Nephron progenitor cell (in vitro differentiated cells): ENCODE measurements at places on chromosomes 1 and 21.

- H3K4me3 ChIP-seq = peak overlapping the region; percentile 94
- peaks cover 14% of the 10 kb centered on the region for H3K27me3 ChIP-seq
- no peak overlapping the region for H3K27ac ChIP-seq
These were observed 2.3 kb downstream of the TRIM46 start for GRCh38 chr1:155175927-155176371.

DNA sequence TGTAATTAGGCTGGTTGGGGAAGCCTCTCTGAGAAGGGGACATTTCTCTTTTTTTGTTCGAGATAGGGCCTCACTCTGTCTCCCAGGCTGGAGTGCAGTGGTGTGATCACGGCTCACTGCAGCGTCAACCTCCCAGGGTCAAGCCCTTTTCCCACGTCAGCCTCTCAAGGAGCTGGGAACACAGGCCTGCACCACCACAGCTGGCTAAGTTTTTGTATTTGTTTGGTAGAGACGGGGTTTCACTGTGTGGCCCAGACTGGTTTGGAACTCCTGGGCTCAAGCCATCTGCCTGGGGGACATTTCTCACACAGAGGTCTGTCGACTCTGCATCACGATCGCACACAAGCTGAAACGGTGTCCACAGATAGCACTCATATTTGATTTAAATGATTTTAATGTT is 39.7 kb downstream of the HUNK start:
- H3K36me3 ChIP-seq = peaks cover 55% of the 10 kb centered on the region
- peak overlapping the region; percentile 100 for H3K27ac ChIP-seq
- peaks cover 92% of the 10 kb centered on the region for H3K4me1 ChIP-seq

GRCh38 chr1:5611431-5611830 is 380.8 kb downstream of the NPHP4 start:
- no peak overlapping the region for H3K4me3 ChIP-seq
- peaks cover 15% of the 10 kb centered on the region for H3K27me3 ChIP-seq
- DNase-seq = no peak
- H3K36me3 ChIP-seq = no peaks in the 10 kb centered on the region
- H3K27ac ChIP-seq = no peak overlapping the region

- H3K27ac ChIP-seq = no peak overlapping the region
- DNase-seq = peak; percentile 74
- H3K4me1 ChIP-seq = no peaks in the 10 kb centered on the region
- H3K36me3 ChIP-seq = peaks cover 10% of the 10 kb centered on the region
- no peak overlapping the region for H3K4me3 ChIP-seq
These were observed 55.6 kb downstream of the NKAIN1 start for GRCh38 chr1:31183927-31184554.

DNA sequence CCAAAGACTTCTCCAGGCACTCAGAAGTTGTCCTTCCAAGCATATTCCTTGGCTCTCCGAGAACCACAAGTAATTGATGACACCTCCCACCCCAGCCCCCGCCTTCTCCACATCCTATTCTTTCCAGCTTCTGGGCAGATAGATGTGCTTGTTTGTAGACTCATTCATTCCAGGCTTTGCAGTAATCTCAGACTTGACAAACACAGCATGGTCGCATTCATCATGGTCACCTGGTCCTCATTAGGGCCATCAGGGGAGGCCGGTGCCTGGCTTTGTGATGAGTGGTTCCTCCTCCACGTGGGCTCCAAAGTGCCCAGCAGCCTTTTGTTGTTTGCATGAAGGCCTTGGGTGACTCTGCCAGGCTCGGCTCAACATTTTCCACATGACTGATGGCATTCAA is 28.5 kb upstream of the KCNE2 start:
- H3K4me1 ChIP-seq = peaks cover 37% of the 10 kb centered on the region
- DNase-seq = no peak
- peak overlapping the region; percentile 59 for H3K27ac ChIP-seq
- no peaks in the 10 kb centered on the region for H3K36me3 ChIP-seq
- H3K4me3 ChIP-seq = no peak overlapping the region

- H3K4me3 ChIP-seq = no peak overlapping the region
- peaks cover 36% of the 10 kb centered on the region for H3K4me1 ChIP-seq
- peaks cover 3% of the 10 kb centered on the region for H3K27me3 ChIP-seq
- no peak for DNase-seq
- no peak overlapping the region for H3K27ac ChIP-seq
These were observed 2.9 kb downstream of the FABP3 start for GRCh38 chr1:31370021-31370420.

DNA sequence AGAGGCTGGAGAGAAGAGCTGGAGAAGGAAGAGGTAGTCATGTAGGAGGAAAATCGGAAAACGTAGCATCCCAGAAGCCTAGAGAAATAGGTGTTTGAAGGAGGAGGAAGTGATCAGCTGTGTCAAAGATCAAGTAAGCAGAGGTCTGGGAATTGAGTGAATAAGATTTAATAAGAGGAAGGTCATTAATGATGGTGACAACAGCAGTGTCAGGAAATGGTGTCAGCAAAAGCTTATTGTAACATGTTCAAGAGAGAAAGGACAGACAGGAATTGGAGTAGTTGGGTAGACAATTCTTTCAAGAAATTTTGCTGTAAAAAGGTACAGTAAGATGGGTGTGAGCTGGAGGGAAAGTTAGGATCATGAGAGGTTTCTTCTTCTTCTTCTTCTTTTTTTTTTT is 41.6 kb upstream of the SLC6A9 start:
- H3K27ac ChIP-seq = no peak overlapping the region
- no peak for DNase-seq
- peaks cover 84% of the 10 kb centered on the region for H3K4me1 ChIP-seq
- H3K27me3 ChIP-seq = peaks cover 16% of the 10 kb centered on the region
- no peak overlapping the region for H3K4me3 ChIP-seq

- no peaks in the 10 kb centered on the region for H3K36me3 ChIP-seq
- no peak for DNase-seq
- H3K4me1 ChIP-seq = peaks cover 20% of the 10 kb centered on the region
- H3K4me3 ChIP-seq = no peak overlapping the region
- peaks cover 4% of the 10 kb centered on the region for H3K27me3 ChIP-seq
- H3K27ac ChIP-seq = no peak overlapping the region
These were observed 12.8 kb upstream of the SKI start for GRCh38 chr1:2215329-2215728.

DNA sequence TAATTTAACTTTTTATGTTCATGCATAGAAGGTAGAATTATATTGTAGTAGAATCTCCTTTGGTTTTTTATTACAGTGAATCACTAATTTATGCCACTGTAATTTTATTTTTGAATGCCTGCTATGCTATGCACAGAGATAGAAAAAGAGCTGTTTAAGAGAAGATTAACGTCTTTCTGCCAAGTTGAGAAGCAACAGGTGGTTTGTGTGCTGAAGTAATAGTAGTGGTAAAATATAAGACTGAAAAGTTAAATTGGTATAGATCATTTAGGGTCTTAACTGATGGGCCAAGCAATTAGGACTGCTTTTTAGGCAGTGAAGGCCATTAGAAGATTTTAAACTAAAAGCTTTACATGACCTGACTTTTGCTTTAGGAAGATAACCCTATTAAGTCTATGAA is 115.1 kb downstream of the SYT14 start:
- H3K27ac ChIP-seq = no peak overlapping the region
- H3K27me3 ChIP-seq = no peaks in the 10 kb centered on the region
- DNase-seq = no peak
- no peaks in the 10 kb centered on the region for H3K4me1 ChIP-seq
- no peaks in the 10 kb centered on the region for H3K36me3 ChIP-seq

GRCh38 chr1:28913786-28914227 is 562 bp upstream of the EPB41 start:
- H3K27me3 ChIP-seq = peaks cover 4% of the 10 kb centered on the region
- H3K27ac ChIP-seq = no peak overlapping the region
- peaks cover 44% of the 10 kb centered on the region for H3K4me1 ChIP-seq
- H3K36me3 ChIP-seq = no peaks in the 10 kb centered on the region
- peak overlapping the region; percentile 68 for H3K4me3 ChIP-seq

- no peak overlapping the region for H3K27ac ChIP-seq
- peak overlapping the region; percentile 90 for H3K4me3 ChIP-seq
- DNase-seq = no peak
These were observed 24.0 kb downstream of the LRRC8D start for GRCh38 chr1:89844860-89845259.

- no peak for DNase-seq
- peaks cover 70% of the 10 kb centered on the region for H3K36me3 ChIP-seq
- H3K27me3 ChIP-seq = no peaks in the 10 kb centered on the region
- peak overlapping the region; percentile 42 for H3K27ac ChIP-seq
These were observed 94.8 kb downstream of the UBR4 start for GRCh38 chr1:19115082-19115808.

DNA sequence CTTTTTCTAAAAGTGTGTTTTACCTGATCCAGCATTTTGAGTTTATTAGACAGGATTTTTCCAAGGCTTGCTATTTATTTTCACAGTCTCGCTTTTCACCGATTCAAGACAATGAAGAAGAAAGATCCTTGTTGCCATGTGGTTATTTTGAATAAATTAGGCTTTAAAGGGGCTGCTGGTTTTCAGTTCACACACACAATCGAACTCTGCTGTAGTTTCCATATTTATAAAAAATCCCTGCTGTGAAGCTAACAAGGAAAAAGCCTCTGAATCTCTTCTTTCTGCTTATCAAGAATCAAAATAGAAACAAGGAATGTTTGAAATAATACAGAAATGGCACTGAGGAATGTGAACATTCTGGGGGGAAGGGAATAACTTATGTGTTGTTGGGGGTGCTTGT is 102.5 kb upstream of the KAZN start:
- no peaks in the 10 kb centered on the region for H3K4me1 ChIP-seq
- no peak overlapping the region for H3K27ac ChIP-seq
- H3K36me3 ChIP-seq = no peaks in the 10 kb centered on the region
- H3K27me3 ChIP-seq = peaks cover 8% of the 10 kb centered on the region
- no peak overlapping the region for H3K4me3 ChIP-seq

- DNase-seq = no peak
- no peak overlapping the region for H3K27ac ChIP-seq
- H3K4me1 ChIP-seq = peaks cover 18% of the 10 kb centered on the region
These were observed 204.4 kb downstream of the LMX1A start for GRCh38 chr1:165152109-165152508.

DNA sequence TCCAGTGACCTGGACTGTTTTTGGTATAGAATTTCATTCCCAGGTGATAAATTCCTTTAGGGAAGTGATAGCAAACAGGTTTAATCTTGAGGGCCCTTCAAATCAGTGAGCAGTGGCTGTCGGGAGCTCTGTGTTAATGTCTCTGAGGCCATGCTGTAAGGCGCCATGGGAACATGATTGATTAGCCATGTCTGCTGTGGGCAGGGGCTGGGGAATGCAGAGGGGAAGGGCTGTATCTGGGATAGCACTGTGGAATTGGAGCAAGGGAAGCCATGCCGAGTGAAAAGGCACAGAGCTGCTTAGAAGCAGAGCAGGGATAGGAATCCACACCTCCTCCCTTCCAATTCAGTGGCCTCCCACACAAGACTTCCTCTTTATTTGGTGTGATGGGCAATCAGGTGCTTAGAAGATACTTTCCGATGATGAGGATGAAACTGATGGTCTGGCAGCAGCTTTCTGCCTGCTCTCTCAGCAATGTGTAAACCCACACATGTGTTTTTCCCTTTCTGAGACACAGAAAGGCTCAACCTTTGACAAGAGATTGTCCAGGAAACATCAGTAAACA is 83.8 kb upstream of the SSX2IP start:
- H3K4me1 ChIP-seq = peaks cover 25% of the 10 kb centered on the region
- no peak overlapping the region for H3K4me3 ChIP-seq
- H3K27ac ChIP-seq = no peak overlapping the region
- H3K36me3 ChIP-seq = no peaks in the 10 kb centered on the region
- peaks cover 5% of the 10 kb centered on the region for H3K27me3 ChIP-seq

GRCh38 chr1:6141592-6141991 is 38.5 kb downstream of the CHD5 start:
- no peaks in the 10 kb centered on the region for H3K36me3 ChIP-seq
- H3K4me1 ChIP-seq = peaks cover 23% of the 10 kb centered on the region
- no peak for DNase-seq
- H3K4me3 ChIP-seq = no peak overlapping the region

- no peaks in the 10 kb centered on the region for H3K36me3 ChIP-seq
- H3K27ac ChIP-seq = no peak overlapping the region
- no peak overlapping the region for H3K4me3 ChIP-seq
- peaks cover 5% of the 10 kb centered on the region for H3K27me3 ChIP-seq
- DNase-seq = no peak
- peaks cover 3% of the 10 kb centered on the region for H3K4me1 ChIP-seq
These were observed 332.8 kb downstream of the KCTD3 start for GRCh38 chr1:215899901-215900300.

DNA sequence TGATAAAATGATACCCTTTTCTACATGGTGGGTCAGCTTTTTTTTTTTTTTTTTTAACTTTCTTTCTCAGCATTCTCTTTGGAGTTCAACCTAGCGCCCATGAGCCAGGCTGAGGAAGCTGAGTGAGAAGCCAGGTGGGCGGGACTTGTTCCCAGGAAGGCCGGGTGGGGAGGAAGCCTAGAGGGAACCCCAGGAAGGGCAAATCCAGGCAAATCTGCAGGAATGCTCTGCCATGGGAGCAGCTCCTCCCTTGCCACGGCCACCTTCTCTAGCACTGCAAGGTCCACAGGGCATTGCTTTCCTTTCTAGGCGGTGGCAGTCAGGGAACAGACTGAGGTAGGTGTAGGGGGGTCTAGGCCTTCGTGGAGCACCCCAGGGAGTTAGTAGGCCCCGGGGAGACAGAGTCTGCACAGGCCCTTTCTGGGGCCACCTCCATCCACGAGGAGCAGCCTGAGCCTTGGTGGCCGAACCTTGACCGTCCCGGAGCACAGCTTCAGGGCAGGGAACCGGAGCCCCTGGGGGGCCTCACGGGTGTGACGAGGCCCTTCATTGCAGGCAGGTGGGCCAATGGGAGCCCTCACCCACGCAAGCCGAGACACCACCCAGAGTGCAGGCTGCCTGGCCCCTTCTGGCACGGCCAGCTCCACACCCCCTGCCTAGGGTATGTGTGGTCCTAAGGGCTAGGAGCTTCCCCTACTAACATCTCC is 18.2 kb upstream of the CCDC27 start:
- no peak overlapping the region for H3K27ac ChIP-seq
- peaks cover 12% of the 10 kb centered on the region for H3K36me3 ChIP-seq
- no peak overlapping the region for H3K4me3 ChIP-seq

GRCh38 chr21:42390696-42391095 is 5.2 kb downstream of the TMPRSS3 start:
- no peaks in the 10 kb centered on the region for H3K36me3 ChIP-seq
- peaks cover 64% of the 10 kb centered on the region for H3K4me1 ChIP-seq
- DNase-seq = no peak
- H3K27me3 ChIP-seq = peaks cover 28% of the 10 kb centered on the region
- no peak overlapping the region for H3K4me3 ChIP-seq

- no peak for DNase-seq
- no peaks in the 10 kb centered on the region for H3K36me3 ChIP-seq
- no peak overlapping the region for H3K4me3 ChIP-seq
- no peak overlapping the region for H3K27ac ChIP-seq
- no peaks in the 10 kb centered on the region for H3K4me1 ChIP-seq
- H3K27me3 ChIP-seq = peaks cover 2% of the 10 kb centered on the region
These were observed 98.4 kb downstream of the DNM3 start for GRCh38 chr1:171939740-171940139.
